ENCODE measurements at places on chromosomes 2 and 18. TPM values are rescaled to one million over a fixed set of nuclear protein-coding genes. Genes with fewer than 3 reads are reported as not detected.

Gene MAP2
- polyA plus RNA-seq: 11.9 TPM

Gene MAPRE2
- polyA plus RNA-seq: 8.6 TPM

DNA sequence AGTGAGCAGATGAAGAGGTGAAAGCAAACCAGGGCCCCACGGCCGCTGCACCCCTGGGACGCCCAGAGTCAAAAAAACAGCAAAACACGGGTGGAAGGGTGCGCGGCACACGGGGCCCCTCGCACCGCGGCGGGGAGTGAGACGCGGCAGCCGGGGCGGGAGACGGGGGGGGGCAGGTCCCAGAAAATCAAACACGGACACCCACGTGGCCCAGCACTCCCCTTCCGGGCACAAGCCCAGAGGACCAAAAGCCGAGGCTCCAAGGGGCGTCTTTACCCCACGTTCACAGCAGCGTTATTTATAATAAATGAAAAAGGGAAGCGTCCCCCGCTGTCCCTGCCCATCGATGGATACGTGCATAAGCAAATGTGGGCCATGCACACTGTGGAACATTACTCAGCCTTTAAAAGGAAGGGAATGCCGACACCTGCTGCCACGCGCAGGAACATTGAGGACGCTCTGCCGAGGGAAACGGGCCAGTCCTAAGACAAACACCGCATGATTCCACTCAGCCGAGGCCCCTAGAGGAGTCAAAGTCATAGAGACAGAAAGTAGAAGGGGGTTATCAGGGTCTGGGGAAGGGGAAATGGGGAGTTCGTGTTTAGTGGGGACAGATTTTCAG, 677 bp upstream of the COPS9 start:
- DNase-seq: no peak

GRCh38 chr2:29475499-29475898, 360.3 kb downstream of the CLIP4 start:
- no peak for DNase-seq

Gene RGPD3
- polyA plus RNA-seq: 0.06 TPM

Gene REG3A
- polyA plus RNA-seq: not detected

Gene RGPD4
- polyA plus RNA-seq: 0.03 TPM

- no peak for DNase-seq
Observed at GRCh38 chr2:199261239-199261638, 196.5 kb downstream of the SATB2 start.

GRCh38 chr2:74391209-74391579, 11.1 kb upstream of the DCTN1 start:
- peak; percentile 9 for DNase-seq

- peak; percentile 28 for DNase-seq
Observed at GRCh38 chr2:105328281-105329196, 996 bp downstream of the TGFBRAP1 start.

DNA sequence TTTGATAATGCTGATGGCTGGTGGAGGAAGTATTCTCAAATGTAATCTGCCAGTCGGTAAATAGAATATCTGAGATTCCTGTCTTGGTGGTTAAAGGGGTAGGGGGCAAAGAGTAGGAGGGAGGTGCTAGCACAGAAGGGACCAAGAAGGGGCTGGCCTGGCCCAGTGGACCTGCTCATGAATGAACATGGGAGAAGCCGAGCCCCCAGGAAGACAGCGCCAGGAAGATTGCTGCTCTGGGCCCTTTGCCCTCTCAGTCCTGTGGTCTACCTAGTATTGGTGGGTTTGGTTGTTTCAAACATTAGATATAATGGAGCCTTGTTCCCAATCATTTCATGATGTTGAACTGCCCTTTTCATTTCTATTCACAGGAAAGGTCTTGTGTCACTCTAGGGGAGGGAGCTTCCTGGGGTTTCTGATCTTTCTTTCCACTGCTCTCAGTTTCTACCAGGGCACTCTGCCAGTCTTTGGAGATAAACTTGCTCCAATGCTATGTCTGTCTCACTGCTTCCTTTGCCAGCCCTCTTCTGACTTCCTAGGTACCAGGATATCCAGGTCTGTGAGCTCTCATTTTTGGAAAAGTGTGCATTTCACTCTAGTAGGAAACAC, 5.3 kb upstream of the MOCOS start:
- DNase-seq: no peak

DNA sequence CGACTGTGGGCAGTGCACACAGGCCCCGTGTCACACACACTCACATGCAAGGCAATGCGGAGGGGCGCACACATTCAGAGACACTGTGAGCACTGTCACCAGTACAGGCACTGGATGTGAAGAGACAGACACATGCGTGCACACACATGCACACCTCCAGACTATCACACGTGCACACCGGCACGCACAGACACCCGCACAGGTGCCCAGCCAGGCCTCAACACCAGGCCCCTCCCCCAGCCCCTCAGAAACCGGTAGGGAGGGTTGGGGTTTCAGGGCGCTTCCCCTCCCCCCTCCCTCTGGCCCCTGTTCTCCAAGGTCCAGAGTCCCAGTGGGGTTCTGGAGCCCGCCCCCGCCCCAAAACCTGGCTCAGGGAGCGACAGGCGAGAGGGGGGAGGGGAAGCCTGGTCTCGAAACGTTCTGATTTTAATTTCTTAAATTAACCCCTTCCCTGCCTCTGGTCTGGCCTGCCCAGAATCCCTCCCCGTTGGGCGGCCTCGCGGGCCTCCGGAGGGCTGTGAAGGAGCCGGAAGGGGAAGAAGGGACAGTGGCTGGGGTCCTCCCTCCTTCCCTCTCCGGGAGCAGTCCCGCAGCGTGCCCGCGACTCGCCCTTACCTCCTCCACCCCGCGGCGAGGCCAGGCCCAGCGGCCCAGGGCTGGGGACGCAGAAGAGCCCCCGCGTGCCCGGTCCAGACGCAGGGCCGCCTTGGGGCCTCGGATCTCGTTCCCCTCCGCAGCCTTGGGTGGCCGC, 558 bp downstream of the FBXO41 start:
- DNase-seq: no peak

DNA sequence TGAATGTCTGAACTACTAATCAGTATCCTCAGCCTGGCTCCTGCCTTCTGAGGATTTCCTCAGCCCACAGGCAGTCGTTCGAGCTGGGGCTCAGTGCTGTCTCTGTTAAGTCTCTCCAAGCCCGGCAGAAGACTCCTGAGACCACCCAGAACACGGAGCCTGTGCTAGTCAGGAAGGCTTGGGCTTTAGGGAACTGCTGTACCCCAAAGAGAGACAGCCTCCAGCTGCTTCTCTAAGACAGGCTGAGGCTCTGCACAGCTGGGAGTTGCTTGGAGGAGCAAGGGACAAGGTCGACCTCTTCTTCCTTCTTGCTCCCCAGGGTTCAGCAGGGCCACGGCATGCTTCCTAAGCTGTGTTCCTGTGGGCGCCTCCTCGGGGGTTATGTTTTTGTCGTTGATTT, 283.4 kb upstream of the MYT1L start:
- DNase-seq: no peak

Gene OR6B2
- not detected for polyA plus RNA-seq

Gene CROCC2
- polyA plus RNA-seq: not detected

- DNase-seq: no peak
Observed at GRCh38 chr2:196088203-196088602, 19.6 kb upstream of the DNAH7 start.

Gene ASAP2
- polyA plus RNA-seq: 54.2 TPM

GRCh38 chr2:65700720-65701119, 268.3 kb upstream of the SPRED2 start:
- no peak for DNase-seq

Gene C2orf74
- polyA plus RNA-seq: 24.3 TPM

Gene FOXD4L1
- 0.08 TPM for polyA plus RNA-seq

DNA sequence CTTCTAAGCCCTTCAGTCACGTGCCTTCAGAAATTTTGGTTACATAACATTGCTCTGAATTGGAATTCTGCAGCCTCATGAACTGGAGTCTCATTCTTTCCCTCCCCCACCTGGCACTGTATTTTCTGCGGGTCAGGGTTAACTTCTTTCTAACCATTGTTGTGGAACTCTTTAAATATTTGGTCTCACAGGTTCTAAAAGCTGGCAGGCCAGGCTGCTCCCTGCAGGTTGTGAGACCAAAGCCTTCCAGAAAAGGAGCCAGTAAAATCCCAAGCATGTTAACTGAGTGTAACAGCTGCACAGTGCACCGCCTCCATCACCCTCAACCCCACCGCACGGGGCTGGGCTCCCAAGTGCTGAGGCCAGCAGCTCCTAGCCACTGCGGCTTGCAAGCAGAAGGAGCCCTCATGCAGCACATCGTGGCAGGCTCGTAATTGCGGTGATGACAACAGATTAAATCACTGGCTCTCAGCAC, 174.1 kb upstream of the ALPP start:
- no peak for DNase-seq

DNA sequence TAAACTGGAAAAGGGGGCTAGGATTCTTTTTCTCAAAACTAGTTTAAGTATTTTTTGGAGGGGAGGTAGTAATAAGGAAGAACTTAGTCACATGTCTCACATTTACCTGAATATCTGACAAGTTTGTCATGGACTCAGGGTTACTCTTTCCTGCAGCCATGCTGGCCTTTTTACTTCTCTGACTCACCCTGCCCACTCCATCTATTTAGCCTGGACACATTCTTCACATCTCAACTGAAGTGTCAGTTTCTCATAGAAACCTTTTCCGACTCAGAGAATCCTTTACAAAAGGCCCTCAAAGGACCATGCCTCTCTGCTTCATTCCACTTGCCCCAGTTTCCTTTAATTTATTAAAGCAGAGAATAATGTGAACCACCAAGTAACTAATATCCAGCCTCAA, 42.6 kb downstream of the SCN7A start:
- no peak for DNase-seq

DNA sequence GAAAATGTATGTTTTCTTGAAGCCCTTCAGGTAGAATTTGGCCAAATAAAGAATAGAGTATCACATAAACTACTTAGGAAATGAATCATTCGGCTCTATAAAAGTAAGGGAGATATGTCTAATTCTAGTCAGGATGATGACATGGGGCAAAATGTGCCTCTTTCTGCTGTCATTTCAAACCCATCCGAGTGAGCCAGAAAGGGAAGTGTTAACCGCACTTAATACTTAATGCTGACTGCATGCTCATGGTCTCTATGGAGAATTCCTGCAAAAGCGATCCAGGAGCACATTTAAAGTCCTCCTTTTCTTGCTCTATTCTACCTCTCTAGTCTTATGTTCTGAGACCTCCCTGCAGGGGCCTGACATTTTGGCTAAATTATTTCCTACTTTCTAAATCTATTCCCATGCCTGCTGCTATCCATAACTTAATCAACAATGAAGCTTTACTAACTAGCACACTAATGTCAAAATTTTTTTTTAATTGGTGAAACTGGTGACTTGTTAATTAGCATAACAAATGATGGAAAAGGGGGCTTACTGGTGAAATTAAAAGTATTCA, 127.4 kb downstream of the CDC42EP3 start:
- DNase-seq: no peak

Gene GPR75
- 2.7 TPM for polyA plus RNA-seq

- no peak for DNase-seq
Observed at GRCh38 chr2:236603361-236604015, 33.9 kb downstream of the ACKR3 start.

Gene ST8SIA3
- polyA plus RNA-seq: not detected

Gene R3HDM1
- polyA plus RNA-seq: 27.5 TPM

- DNase-seq: no peak
Observed at GRCh38 chr2:36818542-36818941, 122.0 kb downstream of the VIT start.

Gene C2orf15
- polyA plus RNA-seq: 0.48 TPM

GRCh38 chr2:219576505-219577388, 4.6 kb downstream of the INHA start:
- DNase-seq: no peak

Gene POLR1A
- polyA plus RNA-seq: 10.1 TPM

Gene SFT2D3
- 2.3 TPM for polyA plus RNA-seq

DNA sequence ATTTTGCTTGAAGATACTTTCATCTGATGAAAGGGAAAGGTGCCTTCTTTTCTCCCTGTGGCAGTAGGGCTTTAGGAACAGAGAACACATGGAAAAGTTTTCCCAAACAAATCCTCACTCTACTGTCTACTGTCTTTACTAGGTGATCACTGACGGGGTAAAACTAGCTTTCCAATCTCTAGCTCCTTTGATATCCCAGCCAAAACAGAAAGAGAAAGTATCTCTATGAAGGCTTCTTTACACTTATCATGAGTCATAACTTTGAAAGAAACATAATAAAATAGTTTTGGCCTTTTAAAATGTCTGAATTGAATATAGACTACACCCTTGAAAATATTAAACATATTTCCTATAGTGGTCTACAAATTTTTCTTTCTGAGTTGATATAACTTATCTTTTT, 214.5 kb downstream of the DSEL start:
- no peak for DNase-seq

DNA sequence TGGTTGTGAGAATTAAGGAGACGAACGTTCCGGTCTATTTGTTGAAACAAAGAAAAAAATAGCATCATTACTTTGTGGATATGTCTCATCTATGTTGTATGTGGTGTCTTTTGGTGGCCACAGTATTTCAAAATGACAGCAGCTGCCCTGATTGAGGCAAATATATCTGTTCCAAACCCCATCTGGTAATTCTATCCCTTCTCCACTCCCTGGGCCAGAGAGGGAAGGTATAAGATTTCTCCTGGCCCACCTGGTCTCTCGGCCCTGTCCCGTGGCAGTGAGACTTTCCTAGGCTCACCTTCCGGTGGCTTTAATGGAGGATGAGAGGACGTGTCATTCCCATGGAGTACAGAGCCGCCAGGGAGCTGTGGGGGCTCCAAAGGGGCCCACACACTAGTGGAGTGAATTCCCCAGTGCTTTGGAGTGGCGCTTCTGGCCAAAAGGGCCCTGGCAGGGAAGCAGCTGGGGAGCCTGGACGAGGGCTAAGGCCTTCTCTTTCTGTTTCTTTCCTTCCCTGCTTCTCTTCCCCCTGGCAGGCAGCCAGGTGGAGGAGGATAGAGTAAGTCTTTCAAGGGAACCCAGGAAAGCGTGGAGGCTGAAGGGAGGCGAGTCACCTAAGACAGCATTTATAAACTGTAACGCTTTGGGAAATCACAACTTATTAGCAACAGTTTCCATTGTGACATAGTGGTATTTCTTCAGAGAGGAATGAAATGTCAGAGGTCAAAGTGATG, 5.6 kb downstream of the FOSL2 start:
- DNase-seq: no peak

DNA sequence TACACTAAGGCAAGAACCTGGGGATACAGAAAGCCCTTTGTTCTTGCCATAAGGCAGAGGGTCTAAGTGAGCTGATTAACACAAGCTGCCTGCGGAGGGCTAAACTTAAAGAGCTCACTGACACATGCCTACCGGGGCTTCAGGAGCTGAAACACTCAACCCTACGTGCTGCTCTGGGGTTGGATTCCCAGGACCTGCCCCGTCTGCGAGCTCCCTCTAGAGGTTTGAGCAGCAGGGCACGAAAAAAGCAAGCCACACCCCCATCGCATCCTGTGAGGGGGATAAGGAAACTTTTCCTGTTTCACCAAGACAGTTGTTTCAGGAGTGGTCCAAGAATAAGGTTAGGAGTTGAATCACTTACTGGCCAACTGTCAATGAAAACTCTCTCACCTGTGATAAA, 562.1 kb downstream of the TMX3 start:
- no peak for DNase-seq

Gene THOC1
- polyA plus RNA-seq: 13.6 TPM

GRCh38 chr18:44626807-44627206, 53.9 kb upstream of the SETBP1 start:
- no peak for DNase-seq

Gene RAPGEF4
- 1.2 TPM for polyA plus RNA-seq

- DNase-seq: no peak
Observed at GRCh38 chr2:85754313-85755095, 713 bp downstream of the ATOH8 start.
